ENCODE measurements at places on chromosomes 2 and 18.

DNA sequence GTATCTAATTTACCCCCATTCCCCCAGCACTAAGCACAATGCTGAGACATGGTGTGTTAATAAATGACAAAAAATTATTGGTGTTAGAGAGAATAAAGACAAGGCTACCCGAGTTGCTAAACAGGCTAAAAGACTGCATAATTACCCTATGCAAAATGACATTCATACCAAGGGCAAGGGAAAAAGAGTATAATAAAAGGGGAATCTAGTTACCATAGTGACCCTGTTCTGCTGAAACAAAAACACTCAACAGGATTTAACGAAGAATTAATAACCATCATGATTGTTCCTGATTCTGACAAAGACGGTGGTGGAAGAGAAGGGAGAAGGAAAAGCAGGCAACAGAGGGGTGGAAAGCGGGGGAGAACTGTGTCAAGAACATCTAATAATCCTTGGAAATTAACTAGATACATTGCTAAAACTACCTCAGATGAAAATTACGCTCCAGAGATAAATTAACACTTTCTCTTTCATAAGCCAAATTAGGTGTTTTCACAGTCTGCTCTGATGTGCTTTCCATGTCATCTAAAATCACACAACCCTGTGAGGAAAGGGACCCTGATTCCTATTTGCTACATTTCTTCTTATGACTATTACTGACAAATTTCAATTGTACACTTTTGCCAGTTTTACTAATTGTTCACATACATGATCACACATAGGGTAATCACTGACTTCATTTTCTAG, 25.5 kb downstream of the TTR start:
- DNase-seq, result no peak

GRCh38 chr2:18550433-18550832, 10.0 kb downstream of the RDH14 start:
- DNase-seq, result no peak

GRCh38 chr2:112607680-112608438, 23.4 kb downstream of the CHCHD5 start:
- no peak for DNase-seq

DNA sequence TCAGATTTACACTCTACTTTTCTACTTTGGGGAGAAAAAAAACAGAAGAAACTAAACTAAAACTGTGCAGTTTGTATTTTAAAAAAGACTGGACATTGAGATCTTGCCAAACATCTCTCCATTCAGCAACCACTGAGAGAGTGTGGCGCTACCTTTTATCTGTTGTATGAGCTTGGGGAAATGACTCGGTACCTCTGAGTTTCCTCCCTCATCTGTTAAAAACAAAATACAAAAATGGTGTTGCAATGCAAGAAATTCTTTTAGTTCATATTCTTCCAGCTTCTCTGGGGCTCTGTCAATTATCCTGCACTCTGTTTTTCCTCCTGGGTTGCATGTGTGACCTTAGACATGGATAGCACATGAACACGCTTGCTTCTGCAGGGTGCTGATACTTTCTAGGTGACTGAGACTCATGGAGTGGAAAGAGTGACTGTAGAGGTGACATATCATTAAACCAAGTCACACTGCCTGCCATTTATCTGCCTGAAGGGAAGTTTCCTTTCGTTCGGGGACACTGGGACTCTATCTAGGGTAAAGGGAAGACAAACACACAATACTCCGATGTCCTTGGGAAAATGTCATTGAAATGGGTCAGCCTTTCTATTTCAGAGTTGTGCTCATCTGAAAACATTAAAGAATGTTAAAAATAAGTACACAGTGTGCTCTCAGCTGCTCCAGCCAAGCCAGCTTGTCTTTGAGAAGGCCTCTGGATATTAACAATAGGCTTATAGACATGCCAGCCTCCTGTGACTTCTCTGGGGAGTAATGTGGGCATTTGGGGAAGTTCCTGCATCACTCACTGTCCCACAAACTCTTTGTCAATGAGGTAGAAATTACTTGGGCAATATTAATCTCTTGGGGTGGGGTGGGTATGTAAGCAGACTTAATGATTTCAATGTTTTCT, 91.4 kb downstream of the TRIB2 start:
- no peak for DNase-seq

DNA sequence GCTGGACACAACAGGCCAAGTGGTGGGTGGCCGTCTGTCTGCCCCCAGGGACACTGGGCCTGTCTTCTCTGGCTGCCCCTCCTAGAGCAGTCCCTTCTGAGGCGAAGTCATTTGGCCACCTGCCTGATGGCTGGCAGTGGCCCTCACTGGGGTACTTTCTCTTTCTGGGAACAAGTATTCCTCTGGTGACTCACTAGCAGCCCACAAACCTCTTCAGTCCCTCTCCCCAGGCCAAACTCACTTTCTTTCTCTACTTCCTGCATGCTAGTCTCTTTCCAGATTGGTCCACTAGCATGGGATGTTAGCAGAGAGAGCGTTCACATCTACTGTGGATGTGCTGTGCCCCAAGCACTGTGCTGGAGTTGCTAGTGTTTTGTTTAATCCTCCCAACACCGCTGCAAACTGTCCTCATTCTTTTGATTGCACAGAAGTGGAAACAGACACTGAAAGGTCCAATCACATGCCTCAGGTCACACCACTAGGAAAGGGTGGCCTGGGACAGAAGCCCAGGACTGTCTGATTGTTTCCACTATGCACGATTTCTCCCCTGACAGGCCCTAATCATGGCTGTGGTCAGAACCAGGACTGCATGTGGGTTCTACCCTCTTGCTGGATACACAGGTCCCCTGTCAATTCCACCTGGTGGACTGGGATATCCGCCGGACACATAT, 5.2 kb downstream of the DYSF start:
- DNase-seq, result no peak

DNA sequence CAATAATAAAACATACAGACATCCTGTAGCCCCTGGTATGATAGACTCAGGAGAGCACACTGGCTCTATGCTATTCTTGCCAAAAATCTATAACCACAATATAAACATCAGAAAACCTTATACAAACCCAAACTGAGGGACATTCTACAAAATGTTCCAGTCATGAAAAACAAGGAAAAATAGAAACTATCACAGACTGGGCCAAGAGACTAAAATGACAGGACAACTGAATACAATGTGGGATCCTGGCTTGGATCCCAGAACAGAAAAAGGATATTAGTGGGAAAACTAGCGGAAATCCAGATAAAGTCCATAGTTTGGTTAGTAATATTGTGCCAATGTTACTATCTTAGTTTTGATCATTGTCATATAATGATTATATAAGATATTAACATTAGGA, 29.6 kb upstream of the EPAS1 start:
- DNase-seq, result no peak

- no peak for DNase-seq
These were observed 4.0 kb downstream of the EGR4 start for GRCh38 chr2:73289304-73289703.

DNA sequence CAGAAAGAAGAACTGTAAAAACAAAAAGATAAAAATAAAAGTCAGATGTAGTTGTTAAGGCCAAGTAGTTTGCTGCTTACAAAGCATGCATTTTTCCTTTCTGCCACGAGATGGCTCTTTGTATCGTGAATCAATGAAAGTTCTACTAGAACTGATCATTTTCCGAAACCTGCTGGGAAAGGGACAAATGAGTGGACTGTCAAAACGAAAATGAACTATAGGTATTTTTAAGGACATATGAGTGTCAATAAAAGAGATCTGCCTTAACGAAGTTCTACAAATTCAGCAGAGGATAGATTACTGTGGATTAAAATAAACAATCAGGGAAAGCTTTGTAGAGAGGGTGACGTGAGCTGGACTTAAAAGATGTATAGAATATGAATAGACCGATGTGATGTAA, 15.0 kb upstream of the ELOA2 start:
- peak; percentile 26 for DNase-seq

GRCh38 chr2:141029428-141030078, 1101.3 kb downstream of the LRP1B start:
- no peak for DNase-seq

GRCh38 chr2:163467251-163467630, 268.6 kb downstream of the FIGN start:
- DNase-seq, result no peak

DNA sequence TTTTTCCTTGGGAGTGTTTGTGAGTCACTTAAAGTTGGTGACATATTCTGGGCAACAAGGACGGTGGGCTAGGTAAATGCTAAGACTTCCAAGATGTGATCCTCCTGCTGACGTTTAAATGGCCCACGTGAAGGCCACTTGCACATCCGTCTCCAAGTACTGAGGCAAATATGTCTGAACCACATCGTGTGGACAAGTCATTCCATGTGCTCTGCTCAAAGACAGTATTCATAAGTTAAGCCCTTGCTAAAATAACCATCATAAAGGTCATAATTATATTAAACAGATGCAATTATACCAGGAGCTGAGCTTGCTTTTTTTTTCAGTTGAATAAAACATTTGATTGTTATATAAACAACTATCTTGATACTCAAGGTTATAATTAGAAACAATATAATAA, 44.8 kb downstream of the SPP2 start:
- no peak for DNase-seq

DNA sequence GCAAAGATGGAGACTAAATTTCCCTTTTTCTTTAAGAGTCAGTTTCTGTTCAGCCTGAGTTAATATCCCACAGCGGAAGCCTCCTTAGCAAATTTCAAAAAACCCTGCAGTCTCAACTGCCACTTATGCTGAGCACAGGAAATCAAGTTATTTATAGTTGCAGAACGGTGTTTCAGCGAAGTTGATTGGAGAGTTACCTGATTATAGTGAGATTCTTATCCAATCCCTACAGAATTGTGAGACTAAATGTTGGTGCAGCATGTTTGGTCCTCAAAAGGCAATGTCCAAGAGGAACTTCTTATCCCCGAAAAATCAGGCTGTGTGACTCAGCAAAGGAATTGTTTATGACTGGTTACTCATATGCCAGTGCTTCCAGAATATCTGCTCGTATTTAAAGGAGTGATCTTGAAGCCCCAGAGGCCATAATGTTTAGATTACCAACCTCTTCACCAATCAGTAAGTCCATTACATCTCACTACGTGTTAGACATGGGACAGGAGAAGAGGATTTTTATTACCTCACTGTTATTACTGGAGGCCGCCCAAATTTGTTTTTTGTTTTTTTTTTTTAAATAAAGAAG, 67.9 kb downstream of the LRRFIP1 start:
- peak; percentile 64 for DNase-seq

DNA sequence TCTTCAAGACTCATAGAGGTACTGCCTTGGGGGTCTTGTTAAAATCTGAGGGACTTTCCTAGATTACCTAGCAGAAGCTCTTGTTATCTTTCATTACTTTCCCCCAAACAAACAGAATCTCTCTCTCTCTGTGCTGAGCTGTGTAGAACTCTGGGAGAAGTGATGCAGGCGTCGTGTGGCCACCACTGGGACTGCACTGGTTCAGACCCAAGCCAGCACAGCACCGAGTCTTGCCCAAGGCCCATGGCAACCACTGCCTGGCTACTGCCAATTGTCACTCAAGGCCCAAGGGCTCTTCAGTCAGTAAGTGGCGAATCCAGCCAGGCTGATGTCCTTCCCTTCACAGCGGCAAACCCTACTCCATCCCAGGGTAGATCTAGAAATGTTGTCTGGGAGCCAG, 28.6 kb downstream of the PPP1R1C start:
- no peak for DNase-seq

DNA sequence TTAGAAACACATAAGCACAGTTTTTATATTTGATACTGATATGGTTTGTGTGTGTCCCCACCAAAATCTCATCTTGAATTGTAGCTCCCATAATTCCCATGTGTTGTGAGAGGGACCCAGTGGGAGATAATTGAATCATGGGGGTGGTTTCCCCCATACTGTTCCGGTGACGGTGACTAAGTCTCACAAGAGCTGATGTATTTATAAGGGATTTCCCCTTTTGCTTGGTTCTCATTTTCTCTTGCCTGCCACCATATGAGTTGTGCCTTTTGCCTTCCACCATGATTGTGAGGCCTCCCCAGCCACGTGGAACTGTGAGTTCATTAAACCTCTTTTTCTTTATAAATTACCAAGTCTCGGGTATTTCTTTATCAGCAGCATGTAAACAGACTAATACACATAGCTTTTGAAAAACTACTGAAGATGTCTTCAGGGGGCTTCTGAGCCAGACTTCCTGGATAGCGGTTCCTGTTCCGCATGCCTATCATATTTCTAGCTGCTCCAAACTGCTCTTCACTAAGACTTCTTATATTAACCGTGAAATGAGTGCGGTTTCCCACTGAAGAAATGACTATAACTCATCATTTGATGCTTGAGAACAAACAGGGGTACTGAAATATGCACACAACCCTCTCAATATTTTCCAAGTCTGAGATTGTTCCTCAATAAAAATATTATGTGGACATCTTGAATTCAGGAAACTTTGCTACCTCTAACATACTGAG, 75.8 kb downstream of the SPHKAP start:
- DNase-seq, result no peak

GRCh38 chr18:79588636-79589481, 90.7 kb upstream of the CTDP1 start:
- no peak for DNase-seq

- DNase-seq, result no peak
These were observed 141.1 kb downstream of the ATP9B start for GRCh38 chr18:79210002-79210910.

GRCh38 chr2:78876316-78876688, 149.2 kb upstream of the REG3G start:
- DNase-seq, result no peak

GRCh38 chr2:205989271-205990071, 96.5 kb downstream of the INO80D start:
- DNase-seq, result no peak

- DNase-seq, result no peak
These were observed 13.5 kb upstream of the GPR39 start for GRCh38 chr2:132403146-132403545.

GRCh38 chr2:231185886-231186285, 12.5 kb upstream of the ARMC9 start:
- no peak for DNase-seq

DNA sequence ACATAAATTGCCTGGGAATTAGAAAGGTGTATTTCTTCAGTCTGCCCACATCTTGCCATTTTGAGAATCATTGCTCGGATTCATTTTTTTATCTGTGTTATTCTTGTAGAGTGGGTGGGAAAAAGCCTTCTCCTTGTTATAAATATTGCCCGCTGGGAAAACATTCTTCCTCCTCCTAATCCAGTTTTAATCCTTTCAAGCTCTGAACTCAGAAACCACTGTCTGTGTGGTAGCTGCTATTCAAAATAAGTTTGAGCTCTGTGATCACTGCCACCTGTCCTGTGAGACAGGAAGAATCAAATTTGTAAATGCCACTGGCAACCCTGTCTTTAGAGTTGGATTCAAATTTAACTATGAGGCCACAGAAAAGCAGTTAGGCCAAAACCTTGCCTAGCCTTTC, 1875.2 kb upstream of the PIK3C3 start:
- DNase-seq, result no peak

DNA sequence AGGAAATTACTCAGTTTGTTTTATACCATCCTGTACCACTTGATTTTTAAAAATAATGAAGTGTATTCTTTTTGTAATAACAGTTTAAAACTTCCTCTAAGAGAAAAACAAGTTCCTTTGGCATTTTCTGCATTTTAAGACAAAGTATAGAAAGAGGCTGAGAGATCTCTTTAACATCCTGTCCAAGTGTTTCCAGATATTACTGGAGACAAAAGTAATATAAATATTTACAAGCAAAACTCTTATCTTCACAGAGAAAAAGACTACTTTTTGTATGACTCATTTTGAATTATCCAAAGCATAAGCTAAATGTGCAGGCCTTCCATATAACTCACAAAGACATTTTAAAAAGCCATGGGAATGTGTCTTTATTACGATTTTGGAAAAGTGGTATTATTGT, 221.1 kb downstream of the RDH14 start:
- DNase-seq, result no peak

- DNase-seq, result no peak
These were observed 13.8 kb downstream of the TPGS2 start for GRCh38 chr18:36814994-36815393.

All from GM06990 (cell line).